G401 (cell line): ENCODE measurements at places on chromosomes 7 and 10. TPM values are rescaled to one million over a fixed set of nuclear protein-coding genes. Genes with fewer than 3 reads are reported as not detected.

DNA sequence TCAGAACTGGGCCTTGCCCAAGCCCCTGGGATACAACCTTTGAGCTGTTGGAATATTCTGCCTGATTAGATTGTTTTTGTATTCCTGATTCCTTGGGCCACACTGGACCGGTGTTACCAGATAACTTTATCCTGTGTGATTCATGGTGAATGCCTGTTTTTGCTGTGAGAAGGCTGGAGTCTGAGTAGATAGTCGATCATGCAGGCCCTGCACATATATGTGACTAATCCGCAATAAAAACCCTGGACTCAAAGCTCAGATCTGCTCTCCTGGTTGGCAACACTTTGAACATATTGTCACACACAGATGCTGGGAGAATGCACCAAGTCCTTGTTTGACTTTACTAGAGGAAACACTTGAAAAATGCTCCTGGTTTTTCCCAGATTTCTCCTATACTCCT, 183.9 kb upstream of the MBL2 start:
- DNase-seq: no peak

- DNase-seq: no peak
Observed at GRCh38 chr10:51707821-51708424, 8.5 kb upstream of the CSTF2T start.

- DNase-seq: peak; percentile 72
Observed at GRCh38 chr10:114754445-114755320, 66.9 kb upstream of the FHIP2A start.

- DNase-seq: no peak
Observed at GRCh38 chr10:106734220-106734619, 430.3 kb downstream of the SORCS1 start.

DNA sequence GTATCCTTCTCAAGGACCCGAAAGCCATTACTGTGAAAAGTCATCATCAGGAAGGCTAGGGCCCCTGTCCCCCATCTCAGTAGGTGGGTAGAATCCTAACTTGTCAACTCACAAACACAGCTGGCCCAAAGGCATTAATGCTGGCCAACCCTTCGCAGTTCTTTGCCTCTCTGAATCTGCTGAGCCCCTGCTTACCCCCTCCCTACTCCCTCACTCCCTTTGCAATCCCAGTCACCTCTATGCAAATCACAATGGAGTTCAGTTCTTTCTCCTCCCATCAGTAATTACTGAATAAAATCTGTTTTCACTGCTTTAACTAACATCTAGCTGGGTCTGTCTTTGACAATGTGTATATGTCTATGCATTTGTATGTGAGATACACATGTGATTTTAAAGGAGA, 38.1 kb upstream of the AOAH start:
- no peak for DNase-seq

GRCh38 chr7:30998180-30998579, 34.4 kb downstream of the GHRHR start:
- no peak for DNase-seq

DNA sequence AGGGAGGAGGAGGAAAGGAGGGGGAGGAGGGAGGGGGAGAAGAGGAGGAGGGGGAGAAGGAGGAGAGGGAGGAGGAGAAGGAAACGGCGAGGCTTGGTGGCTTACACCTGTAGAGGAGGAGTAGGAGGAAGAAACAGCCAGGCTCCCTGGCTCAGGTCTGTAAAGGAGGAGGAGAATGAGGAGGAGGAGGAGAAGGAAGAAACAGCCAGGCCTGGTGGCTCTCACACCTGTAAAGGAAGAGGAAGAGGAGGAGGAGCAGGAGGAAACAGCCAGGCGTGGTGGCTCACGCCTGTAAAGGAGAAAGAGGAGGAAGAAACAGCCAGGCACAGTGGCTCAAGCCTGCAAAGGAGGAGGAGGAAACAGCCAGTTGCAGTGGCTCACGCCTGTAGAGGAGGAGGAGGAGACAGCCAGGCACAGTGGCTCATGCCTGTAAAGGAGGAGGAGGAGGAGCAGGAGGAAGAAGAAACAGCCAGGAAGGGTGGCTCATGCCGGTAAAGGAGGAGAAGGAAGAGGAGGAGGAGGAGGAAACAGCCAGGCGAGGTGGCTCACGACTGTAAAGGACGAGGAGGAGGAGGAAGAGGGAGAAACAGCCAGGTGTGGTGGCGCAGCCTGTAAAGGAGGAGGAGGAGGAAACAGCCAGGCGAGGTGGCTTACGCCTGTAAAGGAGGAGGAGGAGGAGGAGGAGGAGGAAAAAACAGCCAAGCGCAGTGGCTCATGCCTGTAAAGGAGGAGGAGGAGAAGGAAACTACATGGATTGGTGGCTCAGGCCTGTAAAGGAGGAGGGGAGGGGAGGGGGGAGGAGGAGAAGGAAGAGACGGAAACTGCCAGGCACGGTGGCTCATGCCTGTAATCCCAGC, 14.9 kb upstream of the CRCP start:
- DNase-seq: peak; percentile 96

GRCh38 chr10:100038561-100039071, 28.9 kb upstream of the DNMBP start:
- DNase-seq: no peak

GRCh38 chr10:124301736-124302135, 117.0 kb downstream of the OAT start:
- no peak for DNase-seq

DNA sequence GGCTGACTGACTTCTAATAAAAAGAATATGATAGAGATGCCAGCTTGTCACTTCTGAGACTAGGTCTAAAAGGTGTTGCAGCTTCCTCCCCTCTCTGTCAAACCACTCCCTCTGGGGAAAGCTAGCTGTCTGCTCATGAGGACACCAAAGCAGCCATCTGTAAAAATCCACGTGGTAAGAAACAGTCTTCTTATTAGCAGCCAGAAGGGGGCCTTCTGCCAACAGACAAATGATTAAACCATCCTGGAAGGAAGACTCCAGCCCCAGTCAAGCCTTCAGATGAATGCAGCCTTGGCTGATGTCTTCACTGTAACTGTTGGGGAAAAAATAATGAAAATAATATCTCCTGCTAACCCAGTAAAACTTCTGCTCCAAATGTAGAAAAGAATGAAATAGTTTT, 41.9 kb upstream of the DAGLB start:
- DNase-seq: no peak

- DNase-seq: no peak
Observed at GRCh38 chr10:130396044-130396443, 259.9 kb downstream of the GLRX3 start.

GRCh38 chr10:100792574-100792973, 47.2 kb downstream of the PAX2 start:
- no peak for DNase-seq

- DNase-seq: no peak
Observed at GRCh38 chr7:32215697-32216096, 145.5 kb upstream of the PDE1C start.

GRCh38 chr10:123147635-123148413, at the start of gene HMX2:
Gene HMX2 (plus strand): TSS chr10:123148136. CDS start chr10:123148379, 243 bp downstream.
- no peak for DNase-seq

GRCh38 chr7:29401769-29402168, 161.9 kb upstream of the PRR15 start:
- peak; percentile 59 for DNase-seq

- DNase-seq: no peak
Observed at GRCh38 chr10:100327007-100327717, 2.9 kb downstream of the PKD2L1 start.

DNA sequence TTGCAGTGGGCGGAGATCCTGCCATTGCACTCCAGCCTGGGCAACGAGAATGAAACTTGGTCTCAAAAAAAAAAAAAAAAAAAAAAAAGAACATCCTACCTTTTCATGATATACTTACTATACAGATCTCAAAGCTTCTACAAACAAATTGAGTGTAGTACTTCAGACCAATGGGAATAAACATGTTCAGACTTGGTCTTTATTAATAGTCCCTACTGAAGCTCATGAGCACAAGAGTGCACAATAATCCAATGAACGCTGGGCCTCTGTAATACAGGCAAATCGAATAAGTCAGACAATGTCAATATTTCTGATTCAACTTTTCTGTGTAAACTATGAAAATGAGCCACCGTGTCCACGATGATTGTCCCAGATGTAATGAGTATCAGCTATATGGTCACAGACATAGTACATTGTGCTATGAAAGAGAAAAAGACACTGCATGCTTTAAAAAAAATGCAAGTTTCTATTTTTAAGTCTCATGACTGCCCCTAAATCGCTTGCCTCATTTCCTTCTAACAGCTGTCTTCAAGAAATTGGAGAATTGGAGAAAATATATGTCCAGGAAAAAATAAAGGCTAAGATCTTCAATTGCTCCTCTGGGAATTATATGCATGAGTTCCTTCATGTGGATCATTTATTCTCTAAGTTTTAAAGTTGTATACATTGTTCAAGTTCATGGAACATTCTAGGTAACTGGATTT, 64.0 kb upstream of the CTTNBP2 start:
- DNase-seq: no peak

GRCh38 chr7:106598663-106599342, 62.2 kb downstream of the CCDC71L start:
- peak; percentile 7 for DNase-seq

DNA sequence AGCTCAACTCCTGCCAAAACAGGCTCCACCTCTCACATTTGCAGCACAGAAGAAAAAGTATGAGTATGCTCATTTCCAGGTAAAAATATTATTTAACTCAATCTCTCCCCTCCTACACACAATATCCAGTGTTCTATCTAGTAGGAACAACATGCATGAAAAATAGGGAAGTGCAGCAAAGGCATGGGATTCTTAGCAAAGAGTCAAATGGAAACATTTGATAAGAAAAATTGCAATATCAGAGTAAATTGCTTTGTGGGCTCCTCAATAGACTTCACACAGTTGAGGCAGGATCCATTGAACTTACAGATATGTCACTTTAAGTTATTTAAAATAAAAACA, 150.9 kb downstream of the ANK3 start:
- no peak for DNase-seq

GRCh38 chr7:79624336-79624735, 170.9 kb upstream of the MAGI2 start:
- no peak for DNase-seq

- no peak for DNase-seq
Observed at GRCh38 chr7:132087421-132087820, 488.8 kb downstream of the PLXNA4 start.

Gene SPDYE5
- total RNA-seq: not detected in 2 replicates

Gene WDR86
- total RNA-seq: 10.2 and 13.7 TPM in 2 replicates

Gene PBLD
- 0.37 and 2.3 TPM in 2 replicates for total RNA-seq

Gene CTAGE6
- total RNA-seq: not detected in 2 replicates

Gene ADAM22
- total RNA-seq: 3.9 and 5.5 TPM in 2 replicates

Gene HERPUD2
- 29.4 and 30.0 TPM in 2 replicates for total RNA-seq

Gene EVX1
- total RNA-seq: not detected in 2 replicates

Gene TFPI2
- 0.86 TPM in 1 of 2 replicates, not detected in the other for total RNA-seq

Gene MBL2
- total RNA-seq: 0.17 and 0.43 TPM in 2 replicates

Gene DDX21
- total RNA-seq: 51.8 and 80.4 TPM in 2 replicates

Gene LARP4B
- 15.2 and 24.3 TPM in 2 replicates for total RNA-seq
